Stimulated activated CD4-positive, alpha-beta T cell treated with anti-CD3 and anti-CD28 coated beads, Interleukin-1b, Interleukin-23, amount 100 ng/mL, for 48 hours (primary cell): ENCODE measurements at places on chromosomes 12 and 14.

DNA sequence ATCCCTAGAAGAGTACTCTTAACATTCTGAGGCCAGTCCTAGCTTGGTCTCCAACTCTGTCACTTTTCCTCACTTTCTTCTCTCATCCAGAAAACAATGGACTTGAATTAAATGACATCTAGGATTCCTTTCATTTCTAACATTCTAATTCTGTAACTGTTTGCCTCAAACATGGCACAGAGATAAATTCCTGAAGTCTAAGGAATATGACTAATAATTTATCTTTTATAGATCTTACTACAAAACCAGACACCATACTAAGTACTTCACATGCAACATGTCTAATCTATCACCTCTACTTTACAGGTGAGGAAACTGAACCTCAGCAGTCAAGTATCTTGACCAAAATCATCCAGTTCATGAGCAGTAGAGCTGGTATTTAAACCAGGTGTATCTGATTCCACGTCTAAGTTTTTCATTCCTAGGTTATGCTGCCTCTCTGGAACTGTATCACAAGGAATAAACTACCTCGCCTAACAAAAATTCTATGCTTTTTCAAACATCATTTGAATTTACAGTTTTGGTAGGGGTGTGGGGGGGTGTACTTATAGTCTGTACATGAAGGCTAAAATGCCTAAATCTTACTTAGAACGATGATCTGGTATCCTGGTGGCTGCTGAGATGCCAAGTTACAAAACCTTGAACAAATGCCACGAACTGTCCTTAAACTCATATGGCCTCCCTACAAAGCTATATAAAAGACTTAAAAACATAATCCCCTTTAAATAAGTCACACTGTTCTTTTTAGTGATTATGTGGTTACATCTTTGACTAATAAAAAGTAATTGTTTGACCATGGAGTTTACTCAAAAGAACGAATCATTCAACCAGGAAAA, 41.6 kb downstream of the ATXN2 start:
- DNase-seq: no peak

DNA sequence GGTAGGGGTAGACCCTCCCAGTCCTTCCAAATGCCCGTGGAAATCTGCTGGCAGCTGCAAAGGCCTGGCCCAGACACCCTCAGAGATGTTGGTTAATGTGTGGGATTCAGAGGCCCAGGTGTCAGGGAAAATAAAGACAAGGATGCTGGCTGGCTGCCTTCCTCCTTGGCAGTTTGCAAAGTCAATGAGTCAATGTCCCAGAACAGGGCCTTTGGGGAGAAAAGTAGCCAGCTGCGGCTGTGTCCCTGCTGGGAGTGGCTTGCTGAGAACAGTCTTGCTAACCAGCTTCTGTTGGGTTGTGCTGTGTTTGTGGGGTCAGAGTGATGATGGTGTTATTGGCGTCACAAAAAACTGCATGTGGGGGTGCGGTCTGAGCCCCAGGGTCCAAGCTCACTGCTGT, 29.2 kb downstream of the GLRX5 start:
- DNase-seq: no peak

DNA sequence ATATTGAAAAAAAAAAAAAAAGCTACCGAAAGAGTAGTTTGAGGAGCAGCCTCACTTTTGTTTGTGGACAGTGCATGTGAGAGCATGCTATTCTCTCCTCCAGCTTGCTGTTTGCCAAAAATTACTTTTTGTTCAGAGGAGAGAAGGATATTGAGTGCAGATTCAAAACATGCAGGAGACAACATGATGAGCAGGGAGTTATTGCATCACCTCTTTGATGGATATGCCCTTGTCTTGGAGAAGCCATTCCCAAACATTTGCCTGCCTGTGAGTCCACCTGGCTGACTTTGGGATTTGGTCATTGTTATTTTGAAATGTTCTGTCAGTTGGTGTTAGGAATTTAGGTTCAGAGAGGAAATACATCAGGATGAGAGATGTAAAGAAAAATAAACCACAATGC, 2.4 kb downstream of the C12orf75 start:
- DNase-seq: no peak

- no peak for DNase-seq
These were observed 1359.6 kb downstream of the FSCB start for GRCh38 chr14:43147485-43147884.

DNA sequence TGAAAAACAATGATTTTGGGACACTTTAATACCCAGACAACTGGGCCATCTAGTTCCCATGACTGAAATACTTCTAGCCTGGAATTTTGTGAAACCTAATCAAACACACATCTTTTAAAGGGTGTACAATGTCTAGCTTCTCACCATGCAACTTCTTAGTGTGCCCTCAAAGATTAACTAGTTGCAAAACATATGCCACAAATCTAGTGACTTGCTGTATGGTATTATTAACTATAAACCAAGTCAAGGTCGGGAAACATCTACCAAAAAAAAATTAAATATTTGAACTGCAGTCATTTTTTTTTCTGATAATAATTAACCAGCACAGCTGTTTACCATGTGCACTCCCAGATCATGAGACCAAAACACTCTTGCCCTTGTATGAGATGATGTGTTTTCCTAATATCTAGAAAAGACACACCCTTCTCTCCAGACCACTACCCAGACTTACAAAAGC, 171.8 kb upstream of the FOXN3 start:
- no peak for DNase-seq

GRCh38 chr14:53218161-53218560, 65.0 kb upstream of the DDHD1 start:
- DNase-seq: no peak

GRCh38 chr12:6326316-6327228, 15.3 kb downstream of the TNFRSF1A start:
- DNase-seq: no peak

GRCh38 chr12:132153501-132154340, 9.5 kb downstream of the NOC4L start:
- peak; percentile 64 for DNase-seq

DNA sequence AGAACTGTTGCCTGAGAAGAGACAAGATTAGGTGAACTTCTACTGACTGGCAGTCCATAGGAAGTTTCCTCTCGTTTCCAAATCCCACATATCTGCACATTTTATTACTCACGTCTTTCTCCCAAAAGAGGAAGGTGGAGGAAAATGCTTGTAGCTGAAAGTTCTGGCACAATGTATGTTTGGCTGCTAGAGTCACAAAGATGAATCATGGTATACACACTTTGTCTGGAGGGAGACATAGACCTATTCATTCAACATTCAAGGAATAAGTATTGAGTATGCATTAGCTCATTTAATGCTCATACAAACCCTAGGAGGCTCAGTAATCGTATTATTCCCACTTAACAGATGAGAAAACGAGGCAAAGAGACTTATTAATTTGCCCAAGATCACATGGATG, 291.8 kb downstream of the FOXN3 start:
- DNase-seq: no peak

DNA sequence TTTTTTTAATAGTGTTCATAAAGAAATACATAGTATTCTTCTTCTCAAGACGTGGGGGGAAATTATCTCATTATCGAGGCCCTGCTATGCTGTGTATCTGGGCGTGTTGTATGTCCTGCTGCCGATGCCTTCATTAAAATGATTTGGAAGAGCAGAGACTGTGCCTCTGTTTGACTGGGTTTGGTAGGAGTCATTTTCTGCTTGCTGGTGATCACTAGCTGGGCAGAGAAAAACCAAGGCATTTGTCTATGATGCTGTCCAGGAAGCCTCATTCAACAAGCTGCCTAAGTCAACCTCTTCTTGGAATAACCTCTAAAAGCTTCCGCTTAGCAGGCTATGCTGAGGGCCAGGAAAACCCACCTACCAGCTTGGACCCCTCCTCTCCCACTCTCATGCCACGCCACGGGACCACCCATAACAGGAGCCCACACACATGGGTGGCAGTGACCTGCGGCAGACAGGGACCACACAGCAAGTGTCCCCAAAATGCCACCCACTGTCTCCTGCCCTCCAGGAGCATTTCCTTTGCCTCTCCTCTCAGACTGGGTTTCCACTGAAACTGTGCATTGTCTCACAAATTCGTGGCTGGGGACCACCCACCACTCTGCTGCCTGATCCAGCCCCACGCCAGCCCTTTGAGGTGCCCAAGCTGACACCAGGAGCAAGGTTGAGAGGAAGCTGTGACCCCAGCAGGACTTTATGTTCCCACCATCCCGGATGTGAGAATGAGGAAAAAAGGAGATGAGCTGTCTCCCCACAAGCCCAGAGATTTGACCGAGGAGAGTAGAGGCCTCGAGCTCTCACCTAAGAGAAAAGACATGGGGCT, 36.8 kb downstream of the DAD1 start:
- DNase-seq: no peak

DNA sequence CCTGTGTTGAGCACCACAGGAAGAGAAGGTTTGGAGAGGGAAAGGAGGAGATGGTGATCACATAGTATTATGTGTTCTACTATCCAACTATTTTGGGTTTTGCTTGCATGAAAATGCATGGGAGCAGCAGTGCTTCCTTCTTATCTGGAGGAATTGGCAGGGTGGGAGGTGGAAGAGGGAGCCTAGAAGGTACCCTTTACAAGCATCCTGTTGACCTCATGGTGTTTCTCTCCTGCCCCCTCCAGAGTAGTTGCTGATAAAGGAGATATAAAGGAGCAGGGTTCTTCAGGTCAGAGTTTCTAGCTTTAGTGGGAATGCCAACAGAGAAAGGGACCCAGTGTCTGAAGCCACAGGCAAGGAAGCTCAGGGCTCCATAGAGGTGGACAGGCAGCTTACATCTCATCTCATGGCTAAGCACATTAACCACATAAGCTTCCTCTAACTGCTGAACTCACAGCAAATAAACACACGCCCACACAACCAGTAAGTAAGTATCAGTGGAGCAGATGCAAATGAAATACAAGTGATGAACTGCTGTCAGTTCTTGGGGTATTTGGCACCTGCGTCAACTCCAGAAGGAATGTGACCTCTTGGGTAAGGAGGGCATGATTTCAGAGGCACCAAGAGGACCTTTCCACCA, 174.2 kb upstream of the SLC38A2 start:
- DNase-seq: no peak

DNA sequence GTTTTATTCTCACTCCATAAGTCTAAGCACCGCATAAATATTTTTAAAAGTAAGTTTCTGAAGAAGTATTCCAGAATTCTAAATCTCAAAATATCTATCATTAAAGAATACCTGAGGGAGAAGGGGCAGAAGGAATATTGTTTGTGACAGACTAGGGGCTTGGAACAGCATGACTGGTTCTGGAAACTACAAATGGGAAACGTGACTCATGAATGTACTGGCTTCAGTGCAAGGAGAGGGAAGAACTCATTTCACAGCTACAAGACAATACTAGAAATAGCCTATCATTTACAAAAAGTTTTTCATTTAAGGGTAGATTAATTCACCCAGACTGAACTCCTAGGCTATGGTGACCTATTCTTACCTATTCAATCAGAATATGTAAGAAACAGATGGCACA, 121.3 kb downstream of the SLC25A21 start:
- no peak for DNase-seq

DNA sequence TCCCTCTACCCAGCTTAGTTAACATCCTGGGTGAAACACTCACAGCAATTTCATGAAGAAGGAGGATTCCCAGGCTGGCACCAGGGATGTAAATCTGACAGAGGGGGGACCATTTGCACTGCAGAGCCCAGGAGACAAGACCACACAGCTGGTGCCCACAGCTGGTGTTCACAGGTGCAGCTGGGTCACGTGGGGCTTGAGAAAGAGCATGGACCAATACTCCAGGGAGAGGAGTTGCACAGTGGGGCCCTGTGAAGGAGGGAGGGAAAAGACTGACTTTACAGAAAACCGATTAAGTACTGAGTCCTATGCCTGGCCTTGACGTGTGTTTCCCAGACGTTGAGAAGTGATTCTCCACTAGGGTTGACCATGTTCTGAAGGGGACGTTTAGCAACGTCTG, 1316.7 kb upstream of the TMEM132C start:
- no peak for DNase-seq

DNA sequence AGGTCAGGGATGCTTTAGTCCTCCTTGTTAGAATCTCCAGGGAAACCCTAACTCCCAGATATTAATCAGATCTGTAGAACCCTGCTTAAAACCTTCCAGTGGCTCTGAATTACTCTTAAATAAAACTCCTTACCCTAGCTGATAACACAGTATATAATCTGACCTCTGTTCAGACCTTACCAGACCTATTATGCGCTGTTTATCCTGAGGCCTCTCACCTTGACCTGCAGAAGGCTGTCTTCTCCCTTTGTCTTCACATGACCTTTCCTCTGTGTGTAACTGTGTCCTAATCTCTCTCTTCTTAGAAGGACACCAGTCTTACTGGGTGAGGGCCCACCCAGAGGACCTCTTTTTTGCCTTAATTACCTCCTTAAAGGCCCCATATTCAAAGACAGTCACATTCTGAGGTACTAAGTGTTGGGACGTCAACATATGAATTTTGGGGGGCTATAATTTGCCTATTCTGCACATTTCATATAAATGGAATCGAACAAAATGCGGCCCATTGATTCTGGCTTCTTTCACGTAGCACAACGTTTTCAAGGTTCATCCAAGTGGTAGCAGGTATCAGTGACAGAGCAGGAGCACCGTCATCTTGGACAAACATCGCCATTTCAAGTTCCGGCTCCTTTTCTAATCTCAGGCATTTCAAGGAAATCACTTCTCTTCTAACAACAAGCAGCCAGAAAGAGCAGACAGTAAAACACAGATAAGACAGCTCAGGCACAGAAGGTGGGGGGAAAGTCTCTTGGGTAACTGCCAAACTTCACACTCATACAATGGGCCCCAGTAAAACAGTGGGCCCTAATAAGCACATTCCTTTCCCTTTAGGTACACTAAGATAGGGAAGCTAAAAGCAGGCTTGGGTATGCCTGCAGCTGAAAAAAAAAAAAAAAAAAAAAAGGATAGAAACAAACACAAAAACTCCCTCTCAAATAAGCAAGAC, 200.2 kb upstream of the NUDT4 start:
- no peak for DNase-seq

GRCh38 chr14:45641541-45641940, 388.5 kb upstream of the MIS18BP1 start:
- no peak for DNase-seq

DNA sequence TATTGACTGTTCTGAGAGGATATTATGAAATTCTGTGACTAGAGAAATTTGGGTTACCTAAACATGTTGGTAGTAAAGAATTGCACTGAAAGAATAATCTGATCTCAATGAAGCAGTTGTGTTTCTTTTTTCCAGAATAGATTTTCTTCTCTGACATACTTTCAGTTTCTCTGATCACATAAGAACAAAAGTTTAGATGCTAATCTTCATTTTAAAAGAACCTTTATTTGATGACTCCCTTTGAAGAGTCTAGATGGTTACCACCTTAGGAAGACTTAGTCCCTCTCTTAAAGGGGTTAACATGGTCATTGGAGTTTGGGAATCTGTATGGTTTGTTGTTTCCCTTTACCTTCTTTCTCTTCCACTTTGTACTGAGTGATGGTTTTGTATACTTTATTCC, 58.6 kb downstream of the MON2 start:
- DNase-seq: no peak

- no peak for DNase-seq
These were observed 118.3 kb downstream of the SLC25A47 start for GRCh38 chr14:100441271-100441947.

GRCh38 chr14:96037891-96038557, 1.1 kb upstream of the C14orf132 start:
- no peak for DNase-seq

- DNase-seq: no peak
These were observed 336.8 kb downstream of the LRIG3 start for GRCh38 chr12:58583529-58583928.
